Stimulated activated CD4-positive, alpha-beta T cell treated with anti-CD3 and anti-CD28 coated beads, TNF-alpha, amount 100 ng/mL, for 48 hours (primary cell): ENCODE measurements at places on chromosomes 7 and 10.

GRCh38 chr7:17462131-17462631 is 163.7 kb downstream of the AHR start:
- no peak for DNase-seq

GRCh38 chr10:126422567-126422966 is 34.3 kb upstream of the ADAM12 start:
- DNase-seq, result no peak

GRCh38 chr10:29229258-29229705 is 59.6 kb upstream of the LYZL1 start:
- DNase-seq, result no peak

- no peak for DNase-seq
Measured at GRCh38 chr10:129695671-129696070, 228.6 kb downstream of the MGMT start.

DNA sequence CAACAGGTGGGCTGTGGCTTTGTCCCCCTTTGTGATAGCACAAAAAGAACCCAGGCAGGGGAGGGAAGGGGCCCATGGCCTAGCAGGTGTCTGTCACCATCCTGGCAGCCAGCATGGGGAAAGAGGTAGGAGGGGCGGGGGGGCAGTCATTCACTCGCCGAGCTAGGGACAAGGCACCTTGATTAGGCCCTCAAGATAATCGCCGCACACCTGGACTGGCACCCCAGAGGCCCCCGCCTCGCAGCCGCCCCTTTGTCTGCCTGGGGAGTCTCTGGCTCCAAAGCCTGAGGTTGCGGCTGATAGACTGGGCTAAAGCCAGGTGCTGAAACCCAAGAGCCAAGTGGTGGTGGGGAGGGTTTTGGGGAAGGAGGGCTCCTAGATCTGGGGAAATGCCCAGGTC is 151.2 kb upstream of the PCBD1 start:
- no peak for DNase-seq

DNA sequence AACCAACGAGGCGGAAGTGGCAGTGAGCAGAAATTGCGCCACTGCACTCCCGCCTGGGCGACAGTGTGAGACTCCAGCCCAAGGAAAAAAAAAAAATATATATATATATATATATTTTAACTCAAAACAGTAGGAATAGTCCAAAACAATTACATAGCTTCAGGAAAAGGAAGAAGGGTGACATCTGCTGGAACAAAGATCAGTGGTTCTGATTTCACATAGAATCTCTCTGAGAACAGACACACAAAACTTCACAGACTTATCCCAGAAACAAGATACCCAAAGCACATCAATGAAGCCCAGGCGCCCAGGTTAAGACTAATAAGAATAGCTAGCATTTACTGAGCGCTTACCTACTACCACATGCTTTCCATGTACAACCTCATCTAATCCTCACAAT is 45.0 kb downstream of the DNMBP start:
- DNase-seq, result no peak

GRCh38 chr7:148264933-148265557 is 325.5 kb upstream of the C7orf33 start:
- DNase-seq, result no peak

DNA sequence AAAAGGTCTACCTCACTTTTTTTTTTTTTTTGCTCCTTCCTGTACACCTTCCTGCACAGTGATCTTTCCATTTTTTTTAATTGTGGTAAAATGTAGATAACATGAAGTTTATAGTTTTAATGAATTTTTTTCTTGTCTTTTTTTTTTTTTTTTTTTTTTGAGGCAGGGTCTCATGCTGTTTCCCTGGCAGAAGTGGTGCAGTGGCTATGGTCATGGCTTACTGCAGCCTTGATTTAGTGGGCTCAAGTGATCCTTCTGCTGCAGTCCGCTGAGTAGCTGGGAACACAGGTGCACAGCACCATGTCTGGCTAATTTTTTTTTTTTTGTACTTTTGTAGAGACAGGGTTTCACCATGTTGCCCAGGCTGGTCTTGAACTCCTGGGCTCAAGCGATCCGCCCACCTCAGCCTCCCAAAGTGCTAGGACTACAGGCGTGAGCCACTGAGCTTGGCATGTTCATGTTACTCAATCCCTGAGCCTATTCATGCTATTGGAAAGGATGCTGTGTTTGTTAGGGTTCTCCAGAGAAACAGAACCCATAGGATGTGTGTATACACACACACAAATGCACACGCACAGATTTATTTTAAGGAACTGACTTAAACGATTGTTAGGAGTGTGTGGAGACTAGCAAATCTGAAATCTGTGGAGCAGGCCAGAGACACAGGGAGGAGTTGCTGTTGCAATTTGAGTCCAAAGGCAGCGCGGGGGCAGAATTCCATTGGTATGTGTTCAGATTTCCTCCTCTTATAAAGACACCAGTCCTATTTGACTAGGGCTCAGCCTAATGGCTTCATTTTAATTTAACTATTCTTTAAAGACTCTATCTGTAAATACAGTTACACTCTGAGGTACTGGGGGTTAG is 29.1 kb downstream of the GALNT11 start:
- DNase-seq, result no peak

GRCh38 chr10:58243269-58243668 is 24.4 kb downstream of the IPMK start:
- DNase-seq, result no peak

GRCh38 chr10:3968727-3969126 is 183.7 kb upstream of the KLF6 start:
- DNase-seq, result no peak

DNA sequence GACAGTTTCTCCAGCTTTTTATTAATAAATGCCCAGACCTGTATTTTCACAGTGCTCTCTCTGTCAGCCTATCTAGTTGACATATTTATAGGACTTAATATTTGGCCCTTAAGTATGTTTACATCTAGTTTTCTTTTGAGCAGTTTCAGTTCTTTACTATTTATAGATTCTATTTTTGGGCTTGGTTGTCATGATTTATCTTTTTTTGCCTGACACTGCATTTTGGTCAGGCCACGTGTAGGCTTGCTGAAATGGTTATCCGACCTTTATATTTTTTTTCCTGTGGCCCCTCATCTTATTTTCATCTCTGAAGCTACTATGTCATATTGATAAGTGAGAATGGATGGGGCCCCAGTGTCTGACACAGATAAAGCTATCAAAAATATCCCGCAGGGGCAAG is 515.4 kb upstream of the FZD8 start:
- no peak for DNase-seq

GRCh38 chr7:5442757-5443305 is 19.2 kb upstream of the TNRC18 start:
- no peak for DNase-seq

GRCh38 chr7:106400923-106401322 is 116.1 kb upstream of the NAMPT start:
- DNase-seq, result no peak

GRCh38 chr10:131853610-131853964 is 47.2 kb upstream of the PPP2R2D start:
- no peak for DNase-seq

DNA sequence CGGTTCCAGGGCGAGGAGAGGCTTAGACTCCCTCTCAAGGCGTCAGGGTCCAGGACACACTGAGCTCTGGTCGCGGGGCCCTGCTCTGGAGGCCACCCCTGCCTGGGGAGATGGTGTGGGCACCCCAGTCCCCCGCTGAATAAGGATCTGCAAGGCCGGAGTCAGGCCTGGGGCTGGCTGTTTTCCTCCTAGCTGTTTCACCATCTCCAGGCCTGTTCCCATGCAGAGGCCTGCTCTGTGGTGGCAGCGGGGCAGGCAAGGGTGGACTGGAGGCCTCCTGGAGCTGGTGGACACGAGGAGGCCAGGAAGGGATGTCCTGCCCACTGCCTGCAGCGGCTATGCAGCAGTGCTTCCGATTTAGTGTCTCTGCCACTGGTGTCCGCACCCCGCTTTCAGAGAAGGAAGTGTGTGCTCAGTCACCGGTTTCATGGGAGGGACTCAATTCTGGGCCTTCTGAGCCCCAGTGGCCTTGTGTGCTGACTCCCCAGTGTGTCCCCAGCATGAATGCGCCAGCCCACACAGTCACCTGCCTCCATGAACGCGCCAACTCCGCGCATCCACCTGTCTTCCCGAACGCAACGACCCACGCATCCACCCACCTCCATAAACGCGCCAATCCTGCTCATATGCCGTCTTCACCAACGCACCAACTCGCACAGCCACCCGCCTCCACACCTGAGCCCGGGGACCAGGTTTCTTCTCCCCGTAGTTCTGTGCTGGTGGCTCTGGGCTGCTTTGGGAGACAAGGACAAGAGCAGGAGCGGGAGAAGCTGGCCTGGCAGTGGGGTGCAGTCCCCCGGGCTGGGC is 14.5 kb upstream of the GPR146 start:
- DNase-seq, result no peak

- no peak for DNase-seq
Measured at GRCh38 chr7:1141651-1142050, 18.3 kb downstream of the ZFAND2A start.

- DNase-seq, result no peak
Measured at GRCh38 chr7:141838581-141838980, 2.7 kb downstream of the PRSS37 start.

DNA sequence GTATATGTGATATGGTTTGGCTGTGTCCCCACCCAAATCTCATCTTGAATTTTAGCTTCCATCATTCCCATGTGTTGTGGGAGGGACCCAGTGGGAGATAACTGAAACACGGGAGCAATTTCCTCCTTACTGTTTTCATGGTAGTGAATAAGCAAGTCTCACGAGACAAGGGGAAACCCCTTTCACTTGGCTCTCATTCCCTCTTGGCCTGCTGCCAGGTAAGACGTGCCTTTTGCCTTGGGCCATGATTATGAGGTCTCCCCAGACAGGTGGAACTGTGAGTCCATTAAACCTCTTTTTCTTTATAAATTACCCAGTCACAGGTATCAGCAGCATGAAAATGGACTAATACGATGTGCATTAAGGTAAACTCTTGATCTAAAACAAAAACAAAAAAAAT is 357.1 kb upstream of the AOAH start:
- peak; percentile 26 for DNase-seq

GRCh38 chr10:106440767-106441166 is 723.7 kb downstream of the SORCS1 start:
- no peak for DNase-seq

DNA sequence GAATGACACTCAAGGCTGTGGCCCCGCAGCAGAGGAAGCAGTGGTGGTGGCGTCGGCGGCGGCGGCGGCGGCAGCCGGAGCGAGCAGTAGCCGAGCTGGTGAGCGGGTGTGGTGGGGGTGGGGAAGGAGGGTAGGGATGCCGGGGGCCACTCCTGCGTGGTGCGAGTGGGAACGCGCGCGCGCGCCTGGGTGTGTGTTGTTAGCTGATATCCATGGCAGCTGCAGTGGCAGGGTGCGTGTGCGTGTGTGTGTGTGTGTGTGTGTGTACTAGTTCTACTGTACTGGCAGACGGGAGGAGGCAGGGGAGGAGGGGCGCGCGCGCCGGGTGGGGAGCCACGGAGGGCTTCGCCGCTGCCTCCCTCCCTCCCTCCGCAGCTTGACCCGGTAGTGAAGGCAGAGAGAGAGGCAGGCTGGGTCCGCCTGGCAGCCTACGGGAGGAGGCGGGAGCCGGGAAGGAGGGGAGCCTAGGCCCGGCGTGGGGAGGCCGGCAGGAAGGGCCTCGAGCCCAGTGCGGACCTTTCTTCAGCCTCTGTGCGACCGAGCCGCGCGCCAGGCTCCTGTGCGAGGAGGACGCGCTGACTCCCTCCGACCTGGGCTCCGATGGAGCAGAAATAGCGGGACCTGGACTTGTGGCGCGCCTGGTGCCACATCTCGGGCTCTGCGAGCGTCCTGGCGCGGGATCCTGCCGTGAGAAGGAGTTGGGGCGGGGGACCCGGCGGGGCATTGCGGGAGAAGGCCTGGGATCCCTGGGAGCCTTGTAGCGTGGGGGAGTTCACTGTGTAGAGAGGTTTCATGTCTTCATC is at the start of gene MAGI2:
MAGI2 (minus strand) TSS at position 110 of the 803 bp plus-strand sequence. CDS start 347 bp downstream, outside the sequence.
- no peak for DNase-seq

DNA sequence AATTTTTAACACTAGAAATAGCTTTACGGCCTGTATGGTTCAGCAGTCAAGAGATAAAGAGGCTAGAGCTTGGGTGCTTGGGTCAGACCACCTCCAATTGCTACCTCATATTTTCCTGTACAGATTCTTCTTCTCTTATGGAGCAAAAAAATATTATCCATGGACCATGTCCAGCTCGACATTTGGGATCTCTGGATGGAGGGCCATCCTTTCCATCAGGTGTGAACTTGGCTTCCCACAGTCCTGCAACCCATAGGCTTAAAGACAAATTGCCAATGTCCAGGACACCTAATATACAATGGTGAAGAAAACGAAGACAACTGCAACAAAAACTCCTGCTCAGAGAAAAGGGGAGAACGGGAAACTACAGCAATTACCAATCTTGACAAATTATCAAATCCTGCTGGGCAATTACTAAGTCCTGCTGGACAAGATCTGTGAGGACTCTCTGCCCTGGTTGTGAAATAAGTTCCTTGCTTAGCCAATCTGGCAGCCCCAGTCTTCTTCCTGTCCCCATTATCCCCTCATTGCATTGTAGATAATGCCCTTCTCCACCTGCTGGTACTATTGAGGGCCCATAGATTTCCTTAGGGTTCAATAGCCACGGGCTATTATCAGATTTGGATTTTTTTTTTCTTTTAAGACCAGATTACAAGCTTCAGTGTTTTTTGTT is 42.0 kb upstream of the BRAF start:
- no peak for DNase-seq
